ENCODE measurements at places on chromosomes 2 and 18.
A peak's percentile ranks its signal among the peaks of the same experiment; 100 is the strongest.

DNA sequence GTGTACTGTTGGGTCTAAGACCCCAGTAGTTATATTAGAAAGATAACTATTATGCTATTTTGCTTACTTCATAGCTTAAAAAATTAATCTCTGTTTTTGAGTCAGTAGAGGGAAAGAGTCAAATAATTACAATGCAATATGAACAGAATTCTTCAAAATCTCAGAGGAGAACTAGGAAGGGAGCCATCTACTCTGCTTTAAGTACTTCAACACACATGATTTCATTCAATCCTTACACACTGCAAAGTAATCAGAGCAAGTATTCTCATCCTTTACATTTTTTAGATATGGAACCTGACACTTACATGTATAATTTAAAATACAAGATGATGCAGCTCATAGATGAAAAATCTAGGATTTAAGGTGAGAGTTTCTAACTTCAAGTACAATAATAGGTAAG, 27.7 kb downstream of the COL5A2 start:
- DNase-seq: no peak

DNA sequence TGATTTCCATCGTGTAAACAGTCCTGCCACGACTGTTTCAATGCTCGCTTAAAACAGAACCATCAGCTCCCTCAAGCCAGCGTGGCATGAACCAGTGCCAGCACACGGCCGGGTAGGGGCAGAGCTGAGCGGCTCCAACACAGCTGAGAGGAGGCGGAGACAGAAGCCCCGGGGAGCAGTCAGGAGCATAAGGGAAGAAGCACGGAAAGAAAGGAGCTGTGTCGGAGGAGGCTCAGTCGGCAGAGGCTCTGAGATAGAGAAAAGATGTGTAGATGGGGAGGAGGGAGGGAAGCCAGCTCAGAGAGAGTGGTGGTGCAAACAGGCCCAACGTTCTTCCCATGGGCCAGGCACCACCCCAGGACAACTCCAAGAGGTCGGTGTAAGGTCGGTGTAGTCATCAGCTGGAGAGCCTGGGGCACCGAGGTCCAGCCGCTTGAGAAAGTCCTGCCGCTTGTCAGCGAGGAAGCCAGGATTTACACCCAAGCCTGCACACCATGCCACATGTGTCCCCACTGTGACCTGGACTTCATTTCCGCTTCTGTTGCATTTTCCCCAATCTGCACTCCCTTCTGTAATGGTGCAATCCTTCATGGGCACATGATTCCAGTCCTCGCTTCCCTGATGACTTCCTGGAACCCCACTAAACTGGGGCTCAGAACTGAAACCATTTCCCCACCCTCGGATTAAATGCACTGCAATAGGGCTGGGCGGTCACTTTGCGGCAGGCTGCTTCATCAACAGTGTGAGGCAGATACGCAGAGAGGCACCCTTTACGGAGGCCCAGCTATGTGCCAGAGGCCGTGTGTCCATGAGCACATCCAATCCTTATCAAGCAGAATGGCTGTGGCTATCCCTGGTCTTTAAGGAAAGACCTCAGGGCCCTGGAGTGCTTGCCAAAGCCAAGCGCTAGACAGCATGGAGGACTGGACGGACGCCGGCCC, 43.5 kb downstream of the CYP27C1 start:
- DNase-seq: no peak

DNA sequence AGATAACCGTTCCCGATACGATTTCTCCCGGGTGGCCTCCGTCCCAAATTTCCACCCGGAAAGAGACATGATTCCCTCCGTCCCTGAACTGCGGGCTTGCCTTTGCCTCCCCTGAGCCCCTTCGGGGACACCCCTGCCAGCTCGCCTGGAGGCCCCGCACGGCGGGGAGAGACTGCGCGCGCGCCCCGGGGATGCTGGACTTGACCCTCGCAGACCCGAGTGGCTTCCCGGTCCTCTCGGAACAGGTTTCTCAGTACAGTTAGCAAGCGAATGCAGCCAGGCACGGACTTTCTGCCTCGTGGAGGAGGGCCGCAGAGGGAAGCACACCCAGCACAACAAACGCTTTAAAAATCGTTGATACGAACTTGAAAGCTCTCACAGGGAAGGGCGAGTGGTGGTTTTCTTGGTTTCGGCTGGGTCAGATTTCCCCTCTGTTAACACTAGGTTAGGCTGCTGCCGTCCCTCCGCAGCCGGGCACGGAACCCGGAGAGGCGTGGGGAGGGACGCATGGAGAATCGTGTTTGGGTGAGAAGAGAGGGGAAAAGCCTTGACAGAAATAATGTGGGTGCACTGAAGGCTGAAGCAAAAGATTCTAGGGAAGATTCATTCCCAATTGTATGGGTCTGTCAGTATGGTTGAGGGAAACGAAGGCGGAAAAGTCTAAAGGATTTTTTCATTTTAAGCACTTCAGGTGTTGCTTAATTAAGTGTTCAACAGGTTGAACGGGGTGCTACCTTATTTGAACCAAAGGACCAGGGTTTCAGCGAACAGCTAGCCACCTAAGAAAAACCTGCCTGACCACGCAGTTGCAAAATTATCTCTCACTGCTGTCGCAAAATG, 916 bp downstream of the TNFRSF11A start:
- peak; percentile 13 for DNase-seq

DNA sequence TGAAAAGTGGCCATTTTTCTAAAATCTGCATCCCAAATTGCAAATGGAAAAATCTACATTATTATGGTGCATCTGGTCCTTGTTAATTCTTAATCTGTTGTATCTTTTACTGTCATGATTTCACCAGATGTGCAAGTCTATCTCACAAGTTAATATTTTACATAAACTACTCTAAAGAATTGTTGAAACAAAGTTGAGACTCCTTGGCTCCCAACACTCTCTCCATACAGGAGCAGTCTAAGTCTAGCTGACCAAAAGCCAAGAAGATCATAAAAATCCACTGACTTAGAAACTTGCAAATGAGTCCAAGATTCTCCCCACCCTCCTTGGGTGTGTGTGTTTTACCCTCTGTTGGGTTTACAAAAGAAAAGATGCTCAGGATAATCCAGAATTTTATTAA, 85.1 kb downstream of the NCKAP5 start:
- no peak for DNase-seq

DNA sequence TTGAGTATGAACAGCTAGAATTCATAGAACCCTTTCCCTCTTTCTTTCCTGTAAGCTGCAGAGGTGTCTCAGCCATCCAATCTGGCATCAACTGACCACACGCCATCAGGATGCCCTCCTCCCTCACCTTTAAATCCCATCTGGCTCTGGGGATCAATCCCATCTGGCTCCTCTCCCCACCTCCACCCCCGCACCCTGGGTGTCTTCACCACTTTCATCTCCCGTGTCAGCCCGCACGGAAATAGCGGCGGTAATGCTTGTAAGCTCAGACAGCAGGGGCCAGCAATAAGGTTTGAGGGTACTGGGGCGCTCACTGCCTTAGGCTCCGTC, 508 bp upstream of the TUBA4B start:
- no peak for DNase-seq

GRCh38 chr2:178114462-178114861, 2.2 kb downstream of the RBM45 start:
- DNase-seq: no peak

- no peak for DNase-seq
These were observed 33.6 kb downstream of the GTF2A1L start for GRCh38 chr2:48651158-48651790.

DNA sequence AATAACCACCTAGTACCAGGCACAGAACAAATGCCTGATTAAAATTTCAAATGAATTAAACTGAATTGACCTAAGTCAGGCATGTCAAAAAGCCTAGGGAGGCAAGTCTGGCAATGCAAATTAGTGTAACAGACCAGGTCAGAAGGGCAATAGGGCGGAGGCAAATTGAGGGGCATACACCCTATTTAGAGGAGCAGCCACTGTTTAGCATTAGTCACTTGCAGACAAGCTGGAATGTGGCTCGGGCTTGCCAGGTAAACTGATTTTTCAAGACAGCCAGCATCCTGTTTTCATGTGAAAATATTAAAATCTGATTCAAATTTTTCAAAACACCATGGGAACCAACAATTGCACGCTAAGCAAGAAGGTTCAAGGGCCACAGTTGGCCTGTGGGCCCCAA, 160.3 kb downstream of the EN1 start:
- no peak for DNase-seq

DNA sequence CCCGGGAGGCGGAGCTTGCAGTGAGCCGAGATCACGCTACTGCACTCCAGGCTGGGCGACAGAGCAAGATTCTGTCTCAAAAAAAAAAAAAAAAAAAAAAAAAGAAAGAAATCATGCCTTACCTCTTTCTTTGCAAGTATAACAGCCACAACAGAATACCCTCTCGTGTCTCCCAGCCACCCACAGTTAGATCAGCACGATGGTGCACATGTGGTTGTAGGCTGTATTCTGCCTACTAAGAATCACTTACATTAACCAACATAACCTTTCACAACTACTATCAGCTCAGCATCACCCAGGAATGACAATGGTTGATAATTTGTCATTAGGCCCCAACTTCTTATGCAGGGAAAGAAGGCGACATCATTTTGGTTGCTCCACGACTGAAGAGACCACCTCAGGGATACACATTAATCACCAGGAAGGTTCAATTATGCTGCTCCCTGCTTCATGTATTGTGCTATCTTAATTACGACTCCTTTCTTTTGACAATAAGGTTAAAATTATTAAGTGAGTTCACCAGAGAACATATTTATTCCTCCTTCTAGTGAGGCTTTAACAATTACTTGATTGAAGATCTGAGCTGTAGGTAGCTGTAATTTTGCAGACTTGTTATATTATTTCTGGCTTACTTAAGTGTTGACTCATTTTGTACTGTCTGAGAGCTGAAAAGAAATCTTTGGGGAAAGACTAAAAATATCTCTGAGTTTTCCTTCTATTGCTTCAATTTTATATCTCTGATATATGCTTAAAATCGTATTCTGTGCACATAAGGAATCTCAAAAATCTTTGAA, 120.1 kb downstream of the LRP1B start:
- no peak for DNase-seq
